ENCODE measurements at places on chromosomes 16 and 17.

DNA sequence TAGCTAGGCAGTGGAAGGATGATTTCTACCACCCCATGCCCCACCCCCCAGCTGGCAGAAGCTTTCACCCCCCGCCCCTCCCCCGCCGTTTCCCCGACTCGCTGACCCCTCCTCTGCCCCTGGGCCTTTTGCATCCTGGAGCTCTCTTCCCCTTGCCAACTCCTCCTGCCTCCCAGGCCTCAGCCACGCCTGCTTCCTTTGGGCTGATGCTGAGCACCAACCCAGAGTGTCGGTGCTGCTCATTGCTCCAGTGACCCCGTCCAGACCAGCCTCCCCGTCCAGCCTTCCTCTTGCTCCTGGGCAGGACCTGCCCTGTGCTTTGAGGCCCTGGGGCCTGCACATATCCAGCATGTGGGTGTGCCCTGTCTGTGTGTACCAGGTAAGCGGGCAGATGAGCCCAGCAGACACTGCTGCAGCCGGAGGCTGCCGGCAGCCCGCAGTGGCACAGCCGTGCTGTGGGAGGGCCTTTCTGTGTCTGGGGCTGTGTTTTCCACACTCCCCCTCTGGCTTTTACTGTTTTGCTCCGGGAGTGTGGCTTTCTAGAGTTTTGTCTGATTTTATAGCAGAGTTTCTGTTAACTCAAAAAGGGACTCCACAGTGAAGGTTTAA is 72.9 kb downstream of the JPH3 start:
- DNase-seq = no peak

DNA sequence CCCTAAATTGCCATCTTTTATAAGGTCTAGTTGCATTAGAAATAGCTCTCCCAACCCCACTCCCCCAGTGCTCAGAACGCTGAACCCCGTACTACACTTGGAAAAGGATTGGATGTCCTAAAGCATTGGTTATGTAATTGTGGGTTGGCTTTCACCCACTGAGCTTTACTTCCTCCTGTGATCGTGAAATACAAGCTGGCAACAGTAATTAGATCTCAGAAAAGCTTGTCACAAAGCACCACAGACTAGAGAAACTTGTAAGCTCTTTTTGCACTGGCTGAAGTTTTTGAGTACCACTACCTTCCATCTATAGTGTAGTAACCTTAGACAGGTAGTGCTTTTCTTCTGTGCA is 54.4 kb downstream of the SIAH1 start:
- no peak for DNase-seq

- peak; percentile 44 for DNase-seq
Observed at GRCh38 chr17:45020354-45021138, 30.9 kb downstream of the DCAKD start.

DNA sequence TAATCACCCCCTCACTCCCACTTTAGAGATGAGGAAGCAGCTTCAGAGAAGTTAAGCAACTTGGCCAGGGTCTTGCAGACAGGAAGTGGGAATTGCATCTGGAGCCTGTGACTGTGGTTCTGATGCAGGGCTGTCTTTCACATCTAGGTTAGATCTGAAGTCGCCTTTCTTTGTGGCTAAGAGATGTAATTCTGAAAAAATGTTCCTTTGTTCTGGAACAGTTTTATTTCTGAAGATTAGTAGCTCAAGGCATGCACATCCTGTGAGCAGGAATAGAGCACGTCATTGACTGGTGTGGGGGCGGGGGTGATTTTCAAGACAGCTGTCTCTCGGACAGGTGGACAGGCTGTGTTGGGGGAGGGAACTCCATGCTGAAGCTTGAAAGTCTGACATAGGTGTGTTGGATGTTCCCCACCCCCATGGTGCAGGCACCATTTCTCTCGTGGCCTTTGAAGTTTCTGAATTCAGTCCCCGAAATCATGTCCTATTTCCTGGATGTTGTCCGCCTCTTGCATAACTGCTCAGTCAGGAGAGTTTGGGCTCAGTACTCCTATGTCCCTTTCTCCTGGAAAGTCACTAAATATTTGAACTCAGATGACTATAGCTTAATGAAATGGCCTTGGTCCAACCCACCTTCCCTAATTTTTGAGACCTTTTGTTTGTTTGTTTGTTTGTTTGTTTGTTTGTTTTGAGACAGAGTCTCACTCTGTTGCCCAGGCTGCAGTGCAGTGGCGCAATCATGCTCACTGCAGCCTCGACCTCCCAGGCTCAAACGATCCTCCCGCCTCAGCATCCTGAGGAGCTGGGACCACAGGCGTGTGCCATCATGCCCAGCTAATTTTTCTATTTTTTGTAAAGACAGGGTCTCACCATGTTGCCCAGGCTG is 21.0 kb upstream of the HERPUD1 start:
- DNase-seq = peak; percentile 71

DNA sequence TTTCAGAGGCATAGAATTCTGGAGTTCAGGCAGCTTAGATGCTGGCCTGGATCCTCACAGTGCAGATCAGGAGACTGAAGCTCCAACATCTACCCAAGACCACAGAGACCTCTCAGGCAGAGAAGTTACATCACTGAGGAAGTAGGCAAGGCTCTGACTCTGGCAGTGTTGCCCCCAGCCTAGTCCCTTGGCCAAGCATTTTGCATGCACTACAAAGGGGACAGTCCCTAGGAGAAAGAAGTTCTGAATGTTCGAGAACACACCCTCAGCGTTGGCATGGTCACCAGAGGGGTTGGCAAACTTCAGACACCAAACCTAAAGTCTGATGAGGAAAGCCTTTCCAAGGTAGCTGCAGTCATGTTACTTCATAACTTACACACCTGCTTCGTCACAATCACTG is 2.5 kb downstream of the RANBP10 start:
- DNase-seq = no peak

- no peak for DNase-seq
Observed at GRCh38 chr17:43637563-43638323, 24.0 kb downstream of the MEOX1 start.

DNA sequence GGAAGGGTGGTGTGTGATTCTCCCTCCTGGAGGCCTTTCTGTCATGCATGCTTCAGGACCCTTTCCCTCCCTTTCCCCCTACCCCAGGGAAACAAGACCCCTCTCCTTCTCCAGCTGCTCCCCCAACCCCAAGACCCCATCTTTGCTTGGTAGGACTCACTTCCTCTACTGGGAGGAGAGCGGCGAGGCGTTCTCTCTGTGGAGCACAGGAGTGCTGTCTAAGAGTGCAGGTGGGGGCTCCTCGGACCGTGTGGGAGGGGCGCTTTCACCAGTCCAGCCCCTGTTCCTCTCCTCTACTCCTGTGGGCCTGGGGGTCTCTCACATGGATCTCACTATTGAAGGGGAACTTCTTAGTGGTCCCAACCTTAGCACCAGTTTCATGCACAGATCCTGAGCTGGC is 456.1 kb upstream of the ASIC2 start:
- DNase-seq = no peak

DNA sequence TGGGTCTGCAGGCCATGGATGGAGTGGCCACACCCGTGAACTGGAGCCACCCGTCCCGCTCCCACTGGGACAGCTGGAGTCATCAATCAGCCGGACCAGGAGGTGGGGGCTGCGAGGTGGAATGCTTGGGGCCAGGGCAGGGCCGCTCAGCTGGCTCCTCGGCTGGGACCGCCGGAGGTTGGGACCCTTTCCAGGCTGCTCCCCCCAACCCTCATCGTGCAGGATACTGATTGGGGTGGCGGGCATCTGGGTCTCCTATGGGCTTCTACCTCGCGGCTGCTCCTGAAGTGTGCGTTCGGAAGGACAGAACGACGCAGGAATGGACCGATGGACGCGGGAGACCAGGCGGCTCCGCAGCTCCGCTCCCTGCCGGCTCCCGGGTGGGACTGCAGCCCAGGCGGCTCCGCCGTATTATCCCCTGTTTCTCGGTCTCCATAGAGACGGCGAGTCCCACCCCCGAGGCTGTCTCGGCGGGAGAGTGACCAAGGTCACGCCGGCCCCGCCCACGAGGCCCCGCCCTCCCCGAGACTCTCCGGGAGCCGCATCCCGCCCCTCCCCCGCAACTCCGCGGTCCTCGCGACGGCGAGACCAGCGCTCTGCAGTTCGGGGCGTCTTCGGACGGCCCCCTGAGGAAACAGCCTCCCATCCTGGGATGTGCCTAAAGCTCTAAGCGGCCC is at the start of gene TPPP3:
TPPP3 (minus strand) TSS at position 388 of the 677 bp plus-strand sequence. CDS start 2,387 bp downstream, outside the sequence.
- peak; percentile 36 for DNase-seq

- DNase-seq = no peak
Observed at GRCh38 chr16:66752379-66752778, 970 bp upstream of the DYNC1LI2 start.

DNA sequence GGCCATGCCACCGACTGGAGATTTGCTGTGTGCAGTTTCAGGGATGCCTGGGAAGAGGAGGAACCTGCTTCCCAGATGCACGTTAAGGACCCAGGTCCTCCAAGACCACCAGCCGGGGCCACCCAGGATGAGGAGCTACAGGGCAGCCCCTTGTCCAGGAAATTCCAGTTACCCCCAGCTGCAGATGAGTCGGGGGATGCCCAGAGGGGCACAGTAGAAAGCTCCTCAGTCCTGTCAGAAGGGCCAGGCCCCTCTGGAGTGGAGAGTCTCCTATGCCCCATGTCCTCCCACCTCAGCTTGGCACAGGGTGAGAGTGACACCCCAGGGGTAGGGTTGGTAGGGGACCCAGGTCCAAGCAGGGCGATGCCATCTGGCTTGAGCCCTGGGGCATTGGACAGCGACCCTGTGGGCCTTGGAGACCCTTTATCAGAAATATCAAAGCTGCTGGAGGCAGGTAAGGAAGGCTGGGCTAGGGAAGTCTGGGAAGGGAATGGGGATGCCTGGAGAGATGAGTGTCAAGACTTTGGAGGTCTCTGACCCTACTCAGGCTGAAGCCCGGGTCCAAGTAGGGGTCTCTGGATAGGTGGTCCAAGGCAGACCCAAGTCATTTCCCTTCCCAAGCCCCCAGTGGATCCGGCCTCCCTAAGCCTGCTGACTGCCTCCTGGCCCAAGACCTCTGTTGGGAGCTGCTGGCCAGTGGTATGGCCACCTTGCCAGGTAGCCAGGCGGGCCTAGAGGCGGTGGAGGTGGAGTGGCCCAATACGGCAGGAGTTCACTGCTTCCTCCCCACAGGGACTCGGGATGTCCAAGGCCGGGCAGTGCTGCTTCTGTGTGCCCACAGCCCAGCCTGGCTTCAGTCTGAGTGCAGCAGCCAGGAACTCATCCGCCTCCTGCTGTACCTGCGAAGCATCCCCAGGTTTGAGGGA is 1.0 kb downstream of the PLEKHG4 start:
- no peak for DNase-seq

DNA sequence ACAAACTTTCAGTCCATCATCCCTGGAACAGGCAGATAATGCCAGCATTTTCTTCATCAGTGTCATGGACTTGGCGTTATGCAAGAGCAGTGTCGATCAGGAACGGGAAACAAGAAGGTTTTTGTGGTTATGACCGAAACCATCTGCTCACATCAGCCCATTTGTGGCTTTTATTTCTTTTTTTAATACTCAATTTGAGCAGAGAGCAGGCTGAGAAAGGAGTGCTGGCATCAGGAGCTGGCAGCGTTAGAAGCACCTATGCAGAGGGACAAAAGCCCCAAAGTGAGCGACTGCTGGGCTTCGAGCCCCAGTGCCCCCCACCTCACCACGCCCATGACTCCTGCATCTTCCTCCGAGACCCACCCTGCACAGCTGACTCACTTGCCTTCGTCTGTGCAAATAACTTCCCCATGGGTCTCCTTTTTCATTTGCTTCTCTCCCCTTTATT is 16.2 kb upstream of the CD300E start:
- DNase-seq = no peak

- DNase-seq = no peak
Observed at GRCh38 chr17:30165960-30166359, 49.3 kb downstream of the NSRP1 start.

DNA sequence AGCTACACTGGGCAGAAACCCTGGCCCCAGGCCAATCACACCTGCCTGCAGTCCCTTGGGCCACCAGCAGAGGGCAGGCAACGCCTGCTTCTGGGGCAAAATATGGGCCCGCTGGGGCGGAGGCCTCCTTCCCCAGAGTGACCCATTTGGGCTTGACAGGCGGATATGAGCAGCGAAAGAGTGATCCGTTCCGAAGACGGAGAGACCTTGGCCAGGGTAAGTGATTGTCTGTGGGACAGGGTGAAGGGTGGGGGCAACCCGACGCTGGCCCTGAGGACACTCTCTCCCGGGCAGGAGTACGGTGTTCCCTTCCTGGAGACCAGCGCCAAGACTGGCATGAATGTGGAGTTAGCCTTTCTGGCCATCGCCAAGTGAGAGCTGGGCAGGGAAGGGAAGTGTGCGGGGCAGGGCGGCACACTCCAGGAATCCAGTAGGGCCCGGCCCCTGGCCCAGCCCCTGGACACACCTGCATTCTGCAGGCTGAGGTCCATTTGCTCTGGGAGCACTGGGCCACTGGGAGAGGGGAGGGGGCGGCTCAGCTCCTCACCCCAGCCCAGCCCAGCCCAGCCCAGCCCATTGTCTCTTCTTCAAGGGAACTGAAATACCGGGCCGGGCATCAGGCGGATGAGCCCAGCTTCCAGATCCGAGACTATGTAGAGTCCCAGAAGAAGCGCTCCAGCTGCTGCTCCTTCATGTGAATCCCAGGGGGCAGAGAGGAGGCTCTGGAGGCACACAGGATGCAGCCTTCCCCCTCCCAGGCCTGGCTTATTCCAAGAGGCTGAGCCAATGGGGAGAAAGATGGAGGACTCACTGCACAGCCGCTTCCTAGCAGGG is 3.5 kb upstream of the NHERF1 start:
- DNase-seq = peak; percentile 74

- peak; percentile 47 for DNase-seq
Observed at GRCh38 chr17:37844158-37844976, 79.8 kb upstream of the TBC1D3K start.

DNA sequence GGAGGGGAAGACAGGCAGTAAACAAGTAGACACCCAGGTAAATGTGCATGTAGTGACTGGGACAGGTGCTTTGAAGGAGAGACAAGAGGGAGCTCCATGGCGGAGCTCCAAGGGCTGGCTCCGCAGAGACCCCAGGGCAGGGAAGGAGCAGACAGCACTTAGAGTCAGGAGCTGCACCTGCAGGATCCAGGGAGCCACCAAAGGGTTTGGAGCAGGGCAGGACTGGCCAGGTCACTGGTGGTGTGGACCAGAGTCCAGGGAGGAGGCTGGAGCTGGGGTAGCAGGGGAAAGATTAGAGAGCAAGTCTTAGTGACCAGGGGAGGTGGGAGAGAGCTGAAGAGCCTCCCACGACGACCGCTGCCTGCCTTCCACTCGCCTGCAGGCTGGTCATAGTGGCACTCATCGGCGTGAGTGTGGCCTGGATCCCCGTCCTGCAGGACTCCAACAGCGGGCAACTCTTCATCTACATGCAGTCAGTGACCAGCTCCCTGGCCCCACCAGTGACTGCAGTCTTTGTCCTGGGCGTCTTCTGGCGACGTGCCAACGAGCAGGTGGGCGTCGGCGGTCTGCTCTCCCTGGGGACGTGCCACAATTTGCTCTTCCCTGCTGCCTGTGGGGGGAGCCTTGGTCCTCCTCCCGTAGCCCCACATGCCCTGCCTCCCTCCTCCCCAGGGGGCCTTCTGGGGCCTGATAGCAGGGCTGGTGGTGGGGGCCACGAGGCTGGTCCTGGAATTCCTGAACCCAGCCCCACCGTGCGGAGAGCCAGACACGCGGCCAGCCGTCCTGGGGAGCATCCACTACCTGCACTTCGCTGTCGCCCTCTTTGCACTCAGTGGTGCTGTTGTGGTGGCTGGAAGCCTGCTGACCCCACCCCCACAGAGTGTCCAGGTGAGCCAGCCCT is 14.7 kb upstream of the FAM83G start:
- no peak for DNase-seq

- DNase-seq = no peak
Observed at GRCh38 chr17:58007781-58008706, 998 bp upstream of the SRSF1 start.

- no peak for DNase-seq
Observed at GRCh38 chr16:49344401-49344800, 29.2 kb upstream of the C16orf78 start.

- no peak for DNase-seq
Observed at GRCh38 chr17:44315760-44316731, 7.6 kb downstream of the RUNDC3A start.

- DNase-seq = no peak
Observed at GRCh38 chr17:81383504-81384421, 11.5 kb upstream of the BAHCC1 start.

Data from epithelial cell of esophagus (primary cell).